ENCODE measurements at places on chromosomes 5 and 9. TPM values are rescaled to one million over a fixed set of nuclear protein-coding genes. Genes with fewer than 3 reads are reported as not detected.
A peak's percentile ranks its signal among the peaks of the same experiment; 100 is the strongest.

DNA sequence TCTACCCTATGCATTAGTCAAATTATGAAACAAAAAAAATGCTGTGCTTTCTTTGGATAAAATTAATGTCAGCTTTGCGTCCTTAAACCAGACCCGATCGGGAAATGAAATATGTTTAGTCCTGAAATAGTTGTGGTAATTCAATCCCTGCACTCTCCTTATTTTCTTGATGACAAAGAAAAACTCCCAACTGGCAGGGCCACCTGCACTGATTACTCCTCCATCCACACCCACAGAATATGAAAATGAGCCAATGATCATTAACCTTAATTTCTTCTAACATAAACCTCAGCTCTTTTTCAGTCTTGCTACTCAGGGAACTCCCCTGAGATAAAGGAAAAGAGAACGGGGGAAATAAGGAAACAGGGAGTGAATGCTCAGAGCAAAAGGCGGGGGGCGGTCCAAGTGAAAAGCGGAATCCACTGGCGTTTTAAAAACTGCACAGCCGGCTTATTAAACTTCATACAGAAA is 245.3 kb downstream of the BNC2 start:
- DNase-seq, result no peak

DNA sequence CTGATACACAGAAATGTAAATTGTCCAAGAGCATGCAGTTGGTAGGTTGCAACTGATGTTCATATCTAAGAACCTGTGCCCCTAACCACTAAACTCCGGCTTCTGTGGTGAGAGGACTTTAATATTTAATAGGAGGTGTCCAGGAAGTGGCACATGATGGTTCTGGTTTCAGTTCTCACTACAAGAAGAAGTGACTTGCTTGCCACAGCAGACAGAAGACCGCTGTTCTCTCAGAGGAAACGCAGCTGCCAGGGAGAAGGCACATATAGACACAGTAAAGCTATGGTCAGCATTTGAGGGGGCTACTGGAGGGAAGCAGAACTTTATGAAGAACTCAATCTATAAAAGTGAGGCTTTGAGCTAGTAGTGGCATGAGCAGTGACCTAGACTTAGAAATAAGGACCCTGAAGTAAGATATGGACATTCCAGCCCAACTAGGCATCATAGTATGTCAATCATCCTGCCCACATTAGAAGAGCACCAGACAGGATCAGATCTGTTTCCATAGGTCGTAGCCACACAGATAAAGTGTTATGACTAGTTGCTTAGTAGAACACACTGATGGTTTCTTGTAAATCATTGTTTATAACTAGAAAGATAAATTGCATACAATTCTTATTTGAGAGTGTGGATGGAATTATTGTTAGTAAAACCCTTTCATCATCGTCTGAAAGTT is 36.4 kb upstream of the DAB2 start:
- DNase-seq, result no peak

DNA sequence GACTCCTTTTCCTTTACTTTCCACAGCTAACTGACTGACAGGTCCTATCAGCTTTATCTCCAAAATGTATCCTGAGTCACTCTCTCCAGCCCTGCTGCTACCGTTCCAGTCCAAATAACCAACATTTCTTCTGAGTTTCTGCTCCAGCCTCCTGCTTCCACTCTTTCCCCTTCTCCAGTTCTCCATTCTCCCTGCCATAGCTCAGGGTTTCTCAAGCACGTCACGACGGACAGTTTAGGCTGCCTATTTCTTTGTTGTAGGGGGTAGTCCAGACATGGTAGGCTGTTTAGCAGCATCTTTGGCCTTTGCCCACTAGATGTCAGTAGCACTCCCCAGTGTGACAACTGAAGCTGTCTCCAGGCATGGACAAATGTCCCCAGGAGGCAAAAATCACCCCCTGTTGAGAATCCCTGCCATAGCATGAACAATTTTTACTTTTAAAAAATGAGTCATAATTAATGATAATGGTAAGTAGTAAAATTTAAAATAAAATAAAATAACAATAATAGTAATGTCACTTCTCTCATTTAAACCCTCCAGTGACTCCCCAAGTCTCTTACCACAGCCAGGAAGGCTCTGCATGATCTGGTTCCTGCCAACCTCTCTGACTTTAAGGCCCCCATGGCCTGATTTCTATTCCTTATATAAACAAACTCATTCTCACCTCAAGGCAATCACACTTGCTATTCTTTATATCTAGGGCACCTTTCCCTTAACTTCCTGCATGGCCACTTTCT is 105.4 kb upstream of the FER start:
- peak; percentile 79 for DNase-seq

DNA sequence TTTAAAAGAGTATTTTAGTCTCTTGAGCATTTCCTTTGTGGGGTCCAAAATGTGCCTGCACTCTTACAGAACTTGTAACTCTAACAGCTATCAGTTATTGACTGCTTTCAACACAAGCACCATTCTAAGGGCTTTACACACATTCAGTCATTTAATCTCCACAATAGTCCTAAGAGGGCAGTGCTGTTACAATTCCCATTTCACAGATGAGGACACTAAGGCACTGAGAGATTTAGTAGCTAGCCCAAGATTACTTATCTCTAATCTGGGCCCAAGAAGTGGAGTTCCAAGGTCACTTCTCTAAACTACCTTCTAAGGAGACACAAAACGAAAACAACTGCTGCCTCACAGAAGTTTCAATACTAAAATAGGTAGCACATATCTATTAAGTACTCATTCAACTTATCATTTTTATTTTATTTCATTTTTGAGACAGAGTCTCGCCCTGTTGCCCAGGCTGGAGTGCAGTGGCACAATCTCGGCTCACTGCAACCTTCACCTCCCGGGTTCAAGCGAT is 275.2 kb downstream of the CWC27 start:
- no peak for DNase-seq

DNA sequence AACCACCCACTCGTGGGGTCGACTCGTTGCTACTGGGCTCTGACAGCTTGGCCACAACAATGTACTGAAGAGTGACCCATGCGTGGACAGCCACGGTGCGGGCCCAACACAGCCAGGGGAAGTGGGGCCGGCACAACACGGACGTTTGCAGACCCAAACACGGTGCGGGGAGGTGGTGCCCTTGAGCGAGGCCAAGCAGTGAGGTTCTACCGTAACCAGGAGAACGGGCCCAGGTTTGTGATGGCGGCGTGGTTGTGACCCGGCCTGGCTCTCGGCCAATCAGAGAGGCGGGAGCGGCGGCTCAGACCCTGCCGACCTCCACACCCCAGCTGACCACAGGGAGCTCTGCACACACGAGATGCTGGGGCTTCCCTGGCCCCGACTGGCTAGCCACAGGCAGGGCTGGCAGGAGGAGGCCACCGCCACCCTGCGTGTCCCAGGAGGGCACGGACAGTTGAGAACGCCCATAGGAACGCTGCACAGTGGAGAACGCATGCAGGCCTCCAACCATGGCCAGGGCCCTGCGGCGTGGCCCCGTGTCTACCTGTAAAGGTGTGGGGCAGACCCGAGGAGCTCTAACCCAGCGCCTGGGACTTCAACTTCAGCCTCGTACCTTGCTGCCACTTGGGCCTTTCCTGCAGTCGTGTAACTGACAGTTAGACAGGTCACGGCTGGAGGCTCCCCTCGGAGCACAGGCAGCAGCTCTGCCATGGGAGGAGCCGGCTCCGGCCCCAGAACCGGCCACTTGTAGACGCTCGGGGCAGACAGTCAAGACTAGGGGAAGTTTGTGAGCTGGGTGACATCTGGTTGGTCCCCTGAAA is 13.7 kb downstream of the BRD3 start:
- DNase-seq, result no peak

DNA sequence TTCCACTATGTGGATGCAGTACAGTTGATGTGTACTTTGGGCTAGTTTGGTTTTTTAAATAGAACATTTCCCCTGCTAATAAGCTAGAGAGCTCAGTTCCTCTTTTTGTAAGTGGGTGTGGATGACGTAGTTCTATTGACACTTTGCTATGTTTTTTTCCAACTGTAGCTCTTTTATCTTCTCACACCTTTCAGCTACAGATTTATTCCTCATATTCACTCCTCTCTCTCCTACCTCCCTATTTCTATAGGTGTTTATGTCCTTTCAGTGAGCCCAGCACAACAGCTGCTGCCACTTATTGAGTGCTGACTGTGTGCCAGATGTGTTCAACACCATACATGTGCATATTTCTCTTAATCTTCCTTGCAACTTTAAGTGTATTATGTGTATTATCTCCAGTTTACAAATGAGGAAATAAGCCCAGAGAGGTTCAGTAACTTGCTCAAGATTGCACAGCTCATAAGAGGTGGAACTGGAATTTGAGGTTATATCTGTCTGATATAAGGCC is 215.7 kb downstream of the SEMA6A start:
- DNase-seq, result no peak

Gene DAPK1
- 39.0 TPM for total RNA-seq

Gene SPATA31E1
- total RNA-seq, result not detected

Gene DDX31
- total RNA-seq, result 15.1 TPM

Gene BAAT
- total RNA-seq, result 0.57 TPM

Measured in HT-29 (cell line).